H4 (cell line): ENCODE measurements at places on chromosomes 12 and 14. TPM values are rescaled to one million over a fixed set of nuclear protein-coding genes. Genes with fewer than 3 reads are reported as not detected.

The LBHD2 gene
- not detected in 2 replicates for total RNA-seq

The SDR9C7 gene
- 0.14 TPM in 1 of 2 replicates, not detected in the other for total RNA-seq

The B4GALNT1 gene
- 64.3 and 77.3 TPM in 2 replicates for total RNA-seq

The KRT73 gene
- total RNA-seq: not detected in 2 replicates

The BCL11B gene
- total RNA-seq: 0.90 and 1.4 TPM in 2 replicates

The TDP1 gene
- 23.2 and 26.3 TPM in 2 replicates for total RNA-seq

The SLC16A7 gene
- total RNA-seq: 10.8 and 21.9 TPM in 2 replicates

The AJUBA gene
- total RNA-seq: 24.7 and 25.9 TPM in 2 replicates

The LUM gene
- total RNA-seq: 485 and 703 TPM in 2 replicates

The KRT85 gene
- total RNA-seq: not detected in 2 replicates

The MLXIP gene
- total RNA-seq: 4.3 and 5.0 TPM in 2 replicates

The CCDC197 gene
- total RNA-seq: not detected in 2 replicates

The TAS2R30 gene
- total RNA-seq: 0.10 TPM in 1 of 2 replicates, not detected in the other

The ANHX gene
- not detected in 2 replicates for total RNA-seq

The OR6J1 gene
- not detected in 2 replicates for total RNA-seq

The RIMBP2 gene
- 0.06 and 0.50 TPM in 2 replicates for total RNA-seq

The NYNRIN gene
- total RNA-seq: 0.14 and 0.21 TPM in 2 replicates

The KLRG1 gene
- total RNA-seq: 0.14 and 0.66 TPM in 2 replicates

The UNG gene
- total RNA-seq: 57.7 and 58.0 TPM in 2 replicates

The GTF2H3 gene
- total RNA-seq: 96.5 and 97.3 TPM in 2 replicates

The CATSPERB gene
- total RNA-seq: 0.06 TPM in 1 of 2 replicates, not detected in the other

The PIGH gene
- 27.5 and 31.5 TPM in 2 replicates for total RNA-seq

The GLRX5 gene
- 74.4 and 79.7 TPM in 2 replicates for total RNA-seq

The CAPZA3 gene
- not detected in 2 replicates for total RNA-seq

The PPP1R1A gene
- total RNA-seq: 0.21 TPM in 1 of 2 replicates, not detected in the other

The PSMD9 gene
- 65.1 and 105 TPM in 2 replicates for total RNA-seq

The STAC3 gene
- total RNA-seq: not detected in 2 replicates

The CLEC4A gene
- not detected in 2 replicates for total RNA-seq

The TRIAP1 gene
- total RNA-seq: 72.8 and 83.2 TPM in 2 replicates

The LALBA gene
- not detected in 2 replicates for total RNA-seq

The PKP2 gene
- 5.9 and 6.1 TPM in 2 replicates for total RNA-seq

The TCL1A gene
- total RNA-seq: not detected in 2 replicates

The TPPP2 gene
- total RNA-seq: not detected in 2 replicates

The KRT75 gene
- total RNA-seq: 0.12 TPM in 1 of 2 replicates, not detected in the other

The MORN3 gene
- 0.23 TPM in 1 of 2 replicates, not detected in the other for total RNA-seq

The OTX2 gene
- not detected in 2 replicates for total RNA-seq

The SIX6 gene
- not detected in 2 replicates for total RNA-seq

The RASSF8 gene
- 18.8 and 19.8 TPM in 2 replicates for total RNA-seq
